Substantia nigra (tissue), 51 donors: ENCODE measurements at places on chromosomes 3 and 15.

DNA sequence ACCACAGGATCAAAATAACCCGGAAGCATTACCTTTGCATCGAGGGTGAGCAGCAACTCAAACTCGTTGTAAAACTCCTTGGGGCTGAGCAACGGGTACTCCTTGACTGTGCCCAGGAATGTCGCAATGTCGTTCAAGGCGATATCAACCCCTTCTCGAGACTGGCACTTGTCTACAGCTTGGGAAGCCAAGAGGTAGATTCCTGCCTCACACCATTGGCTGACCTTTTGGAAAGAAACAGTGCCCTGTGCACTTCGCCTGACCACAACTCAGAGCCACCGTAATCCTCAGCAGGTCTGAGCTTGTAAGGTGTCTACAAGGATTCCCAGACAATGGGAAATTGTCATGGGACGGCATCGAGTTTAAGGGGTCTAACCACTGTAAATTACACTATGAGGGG lies 43.9 kb downstream of the B3GNT5 start:
- DNase-seq, result no peak

DNA sequence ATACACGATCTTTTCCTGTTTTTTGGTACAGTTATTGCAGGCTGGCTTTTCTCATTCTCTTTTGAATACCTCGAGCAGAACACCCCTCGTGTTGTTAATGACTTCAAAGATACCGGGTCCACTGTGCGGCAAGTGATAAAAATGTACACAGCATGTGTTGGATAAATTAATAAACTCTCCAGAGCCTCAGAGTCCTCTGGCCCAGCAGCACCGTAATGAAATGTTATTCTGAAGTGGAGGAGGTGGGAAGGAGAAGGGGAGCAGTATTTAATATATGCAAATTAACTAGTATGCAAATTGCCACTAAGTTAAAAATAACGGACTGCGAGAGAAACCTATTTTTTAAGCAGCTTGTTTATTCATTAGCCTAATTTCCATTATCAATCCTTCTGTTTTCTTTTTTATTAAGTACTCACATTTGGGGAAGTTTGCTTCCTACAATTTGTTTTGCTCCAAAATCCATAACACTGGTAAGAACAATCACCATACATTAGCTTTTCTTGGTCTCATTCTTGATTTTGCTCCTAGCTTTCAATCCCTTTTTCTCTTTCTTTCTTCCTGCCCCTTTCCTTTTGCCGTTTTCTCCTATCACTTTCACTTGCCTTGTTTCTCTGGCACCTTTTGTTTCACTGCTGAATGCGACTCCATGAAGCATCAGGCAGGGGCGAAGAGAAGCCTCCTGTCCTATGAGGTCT lies 462.3 kb upstream of the PPP2R3A start:
- no peak for DNase-seq

- DNase-seq, result no peak
Measured at GRCh38 chr3:27049792-27050191, 319.4 kb downstream of the NEK10 start.

- DNase-seq, result peak; percentile 66
Measured at GRCh38 chr3:72288955-72289691, 504.2 kb upstream of the PROK2 start.

DNA sequence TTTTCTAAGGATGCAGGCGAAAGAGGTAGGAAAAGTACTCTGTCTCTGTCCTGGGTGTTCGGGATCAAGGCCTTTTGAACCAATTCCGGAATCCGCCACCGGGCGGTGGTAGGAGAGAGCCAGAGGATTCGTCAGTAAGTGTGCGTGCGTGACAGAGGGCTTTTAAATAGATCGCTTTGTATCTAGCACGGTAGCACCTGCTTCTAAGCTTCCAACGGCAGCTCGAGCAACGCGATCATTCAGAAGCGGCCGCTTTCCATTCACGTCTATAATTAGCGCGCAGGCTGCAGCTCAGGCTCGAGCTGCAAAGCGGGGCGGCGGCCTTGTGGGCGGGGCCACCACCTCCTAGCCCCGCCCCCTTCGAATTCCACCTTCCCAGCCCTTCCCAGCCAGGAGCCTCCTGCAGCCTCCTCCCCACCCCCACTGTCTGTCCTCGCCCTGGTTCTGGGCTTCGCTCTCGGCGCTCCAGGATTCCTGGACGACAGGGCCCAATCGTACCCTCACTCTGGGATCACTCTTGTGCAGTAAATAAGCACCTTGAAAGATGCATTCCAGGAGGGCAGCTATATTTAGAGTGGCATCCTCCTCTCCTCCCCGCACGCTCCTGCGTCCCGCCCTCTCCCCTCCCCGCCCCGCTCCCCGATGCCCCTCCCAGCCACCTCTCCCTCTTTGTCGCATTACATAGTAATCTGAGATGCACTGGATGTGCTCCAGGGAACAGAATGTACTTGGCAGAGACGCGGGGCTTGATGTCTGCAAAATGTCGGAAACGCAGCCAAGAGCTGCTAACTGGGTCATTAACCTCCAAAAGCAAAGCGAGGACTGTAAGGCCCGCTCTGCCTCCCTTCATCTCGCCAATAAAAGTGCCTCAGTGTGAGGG lies 224.1 kb upstream of the TPRG1 start:
- DNase-seq, result peak; percentile 63

DNA sequence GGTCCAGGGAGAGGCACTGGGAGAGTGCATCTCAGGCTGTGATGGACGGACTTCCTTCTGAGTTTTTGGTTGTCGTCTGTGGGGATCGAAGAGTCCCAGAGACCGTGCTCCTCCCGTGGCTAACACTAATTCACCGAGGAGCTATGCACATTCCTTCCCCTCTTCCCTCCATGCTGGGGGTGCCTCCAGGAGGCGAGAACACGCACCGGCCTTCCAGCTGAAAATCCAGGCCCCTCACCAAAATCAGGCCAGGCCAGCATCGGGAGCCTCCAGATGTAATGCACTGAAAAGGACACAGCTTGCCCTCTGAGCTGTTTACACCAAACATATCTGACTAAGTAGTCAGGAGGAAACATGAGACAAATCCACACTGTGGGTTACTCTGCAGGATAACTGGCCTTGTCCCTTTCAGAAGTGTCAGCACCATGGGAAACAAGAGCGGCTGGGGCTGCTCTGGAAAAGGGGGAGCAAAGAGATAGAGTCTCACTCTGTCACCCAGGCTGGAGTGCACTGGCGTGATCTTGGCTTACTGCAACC lies 5.5 kb downstream of the RNU5B-1 start:
- DNase-seq, result no peak

GRCh38 chr3:120193554-120193953 lies 91.5 kb downstream of the GPR156 start:
- no peak for DNase-seq

GRCh38 chr3:145124900-145125678 lies 1035.9 kb downstream of the PLOD2 start:
- no peak for DNase-seq

DNA sequence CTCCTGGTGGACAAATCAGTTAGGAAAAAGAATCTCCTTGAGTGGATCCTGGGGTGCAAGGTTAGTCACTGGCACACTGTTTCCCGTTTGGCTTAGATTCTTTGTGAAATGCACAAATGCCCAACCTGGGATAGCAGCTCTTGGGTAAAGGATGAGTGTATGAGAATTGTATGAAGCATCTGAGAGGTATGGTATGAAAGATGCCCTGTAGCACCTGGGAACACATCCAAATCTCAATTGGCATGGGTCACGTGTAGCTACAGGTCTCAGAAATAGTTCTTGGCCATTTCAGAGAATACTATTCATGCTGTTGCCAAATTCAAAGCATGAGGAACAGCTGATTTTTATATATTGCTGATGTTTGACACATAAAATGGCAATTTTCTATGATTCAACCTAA lies 84.3 kb downstream of the KCNH8 start:
- DNase-seq, result no peak
